ENCODE measurements at places on chromosomes 7 and 10.

DNA sequence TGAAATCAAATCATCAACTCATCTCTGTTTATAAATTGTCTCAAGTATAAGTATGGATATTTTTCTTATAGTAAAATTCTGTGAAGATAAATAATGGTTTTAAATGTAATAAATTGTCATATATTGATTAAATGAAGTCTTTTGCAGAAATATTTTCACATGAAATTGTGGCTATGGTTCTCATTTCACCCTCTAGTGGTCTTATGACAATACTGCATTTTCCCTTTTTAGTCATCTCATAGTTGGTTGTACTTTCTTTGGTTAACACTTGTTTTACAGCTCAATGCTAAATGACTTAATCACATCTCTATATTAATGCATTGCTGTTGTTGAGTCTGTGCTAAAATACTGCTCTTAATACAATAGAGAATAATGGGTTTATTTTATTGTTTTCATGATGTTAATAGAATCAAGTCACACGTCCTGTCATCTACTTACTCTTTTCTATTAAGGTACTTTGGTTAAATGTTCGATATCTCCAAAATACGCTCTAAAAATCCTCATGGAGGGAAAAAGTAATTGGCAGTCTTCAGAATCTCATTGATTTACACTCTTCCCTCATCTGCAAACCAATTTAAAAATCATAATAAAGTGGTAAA is 38.0 kb upstream of the CACNA2D1 start:
- peak; percentile 40 for DNase-seq

DNA sequence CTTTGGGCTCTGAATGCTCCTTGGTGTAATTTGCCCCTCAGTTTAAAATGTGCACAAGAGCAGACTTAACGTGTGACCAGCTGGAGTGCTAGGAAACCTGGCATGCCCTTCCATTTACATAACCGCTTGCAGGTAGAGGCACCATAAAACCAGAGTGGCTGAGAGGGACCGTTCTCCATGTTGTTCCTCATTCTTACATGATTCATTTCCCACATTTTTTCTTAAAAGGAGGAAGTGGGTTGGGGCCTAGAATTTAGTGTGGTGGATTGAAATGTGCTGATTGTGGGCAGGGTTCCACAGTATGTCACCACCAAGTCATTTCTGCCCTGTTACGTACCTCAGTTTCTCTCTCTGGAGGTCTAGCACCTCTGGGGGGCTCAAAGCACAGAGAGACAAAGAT is 375.8 kb upstream of the VSTM2A start:
- DNase-seq: no peak

GRCh38 chr10:122657729-122658128 is 41.9 kb downstream of the C10orf120 start:
- no peak for DNase-seq

DNA sequence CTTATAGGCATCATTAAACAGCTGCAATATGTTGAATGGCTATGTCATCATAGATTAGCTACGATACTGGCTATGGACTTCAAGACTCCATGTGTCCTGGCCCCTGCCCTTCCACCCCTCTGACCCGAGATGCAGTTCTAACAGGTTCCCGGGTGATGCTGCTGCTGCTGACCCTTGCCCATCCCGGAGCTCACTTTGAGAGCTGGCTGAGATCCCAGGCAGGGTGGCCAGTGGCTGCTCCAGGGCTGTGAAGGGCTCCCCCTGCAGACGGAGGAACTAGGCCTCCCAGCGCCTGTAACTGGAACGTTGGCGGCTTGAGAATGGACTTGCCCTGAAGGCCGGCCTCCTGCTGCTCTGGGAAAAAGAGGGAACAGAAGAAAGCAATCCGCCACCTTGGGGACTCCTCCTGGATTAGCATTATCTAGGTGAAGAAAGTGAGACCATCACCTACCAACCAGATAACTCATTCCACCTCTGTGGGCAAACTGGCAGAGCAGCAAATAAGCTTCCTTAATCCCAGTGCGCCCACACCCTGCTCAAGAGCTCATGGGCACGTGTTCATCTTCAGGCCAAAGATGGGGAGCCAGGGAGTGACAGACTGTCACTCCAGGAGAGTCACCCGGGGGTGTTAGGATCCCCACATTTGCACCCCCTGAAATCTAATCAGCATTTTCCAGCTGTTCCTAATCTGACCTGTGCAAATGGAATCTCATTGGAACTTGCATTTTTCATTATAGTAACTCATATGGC is 56.8 kb downstream of the PARP12 start:
- DNase-seq: peak; percentile 40

GRCh38 chr7:81080553-81080952 is 161.7 kb upstream of the SEMA3C start:
- DNase-seq: no peak

DNA sequence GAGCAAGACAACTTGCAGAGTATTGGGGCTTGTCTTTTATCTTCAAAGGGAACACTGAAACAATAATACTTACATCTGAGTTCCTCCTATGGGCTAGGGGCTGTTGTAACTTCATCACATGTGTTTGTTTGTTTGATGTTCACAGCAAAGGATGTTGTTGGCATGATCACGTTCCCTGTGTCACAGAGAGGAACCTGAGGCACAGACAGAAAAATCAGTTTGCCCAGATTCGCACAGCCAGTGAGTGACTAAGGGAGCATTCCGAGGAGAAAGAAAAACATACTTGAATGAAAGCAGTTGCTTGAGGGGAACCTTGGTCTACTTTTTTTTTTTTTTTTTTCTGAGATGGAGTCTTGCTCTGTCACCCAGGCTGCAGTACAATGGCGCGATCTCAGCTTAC is 87.2 kb upstream of the PFKP start:
- peak; percentile 57 for DNase-seq

- peak; percentile 74 for DNase-seq
These were observed 1.3 kb upstream of the HIP1 start for GRCh38 chr7:75739796-75740672.

DNA sequence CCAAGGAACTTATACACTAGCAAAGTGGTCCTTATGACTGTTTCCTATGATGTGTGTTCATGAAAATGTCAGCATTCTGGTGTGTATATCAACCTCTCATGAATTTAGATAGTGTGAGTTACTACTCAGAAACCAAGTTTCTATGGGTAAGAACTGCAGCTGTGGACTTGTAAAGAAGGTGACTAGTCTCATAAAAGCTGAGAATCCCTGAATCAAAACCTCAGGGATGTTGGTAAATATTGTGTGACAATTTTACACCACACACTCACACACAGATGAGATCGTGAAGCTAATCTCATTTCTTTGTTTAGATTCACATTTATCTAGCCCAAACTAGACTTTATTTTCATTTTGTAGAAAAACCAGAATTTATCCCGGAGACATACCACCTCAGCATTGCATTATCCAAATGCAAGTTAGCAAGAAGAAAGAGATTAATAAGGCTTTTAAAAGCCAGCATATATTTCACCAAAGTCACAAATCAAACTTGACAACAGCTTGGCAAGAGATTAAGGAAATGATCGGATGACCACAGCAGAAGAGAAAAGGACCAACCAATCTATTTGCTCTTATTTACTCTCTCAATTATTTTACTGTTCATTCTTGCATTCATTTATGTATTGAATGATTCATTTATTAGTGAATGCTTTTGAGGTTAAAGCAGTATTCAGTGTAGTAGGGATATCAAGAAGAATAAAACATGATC is 92.9 kb downstream of the PLXDC2 start:
- DNase-seq: no peak

GRCh38 chr7:16929146-16929762 is 47.5 kb upstream of the AGR3 start:
- DNase-seq: no peak
